ENCODE measurements at places on chromosomes 3 and 15. TPM values are rescaled to one million over a fixed set of nuclear protein-coding genes. Genes with fewer than 3 reads are reported as not detected.

The MCCC1 gene
- 19.7 TPM for total RNA-seq

The CELF6 gene
- not detected for total RNA-seq

The CCDC39 gene
- total RNA-seq: not detected

The MYD88 gene
- total RNA-seq: 35.1 TPM

The ZNF620 gene
- total RNA-seq: 3.6 TPM

The C15orf62 gene
- 0.38 TPM for total RNA-seq

The SRGAP3 gene
- not detected for total RNA-seq

The GOLGA8Q gene
- 1.1 TPM for total RNA-seq

The SLC27A2 gene
- total RNA-seq: not detected

The BMF gene
- total RNA-seq: 13.9 TPM

The MEX3B gene
- total RNA-seq: 18.2 TPM

The DNAJA4 gene
- total RNA-seq: 21.3 TPM

The LMAN1L gene
- not detected for total RNA-seq

The LDHAL6B gene
- not detected for total RNA-seq

The MCF2L2 gene
- total RNA-seq: 1.1 TPM

The TP63 gene
- total RNA-seq: not detected

The PLA2G4E gene
- not detected for total RNA-seq

The SLC22A14 gene
- not detected for total RNA-seq

The GOLGA8A gene
- 61.1 TPM for total RNA-seq

The SCG5 gene
- total RNA-seq: 3.3 TPM

The PPP1R14D gene
- not detected for total RNA-seq

The DUSP7 gene
- total RNA-seq: 30.5 TPM

The HHATL gene
- total RNA-seq: not detected

The RAMAC gene
- total RNA-seq: 14.1 TPM

The B4GALT4 gene
- 7.0 TPM for total RNA-seq

The HAPLN3 gene
- total RNA-seq: 40.4 TPM

The SH3GL3 gene
- total RNA-seq: not detected

The GATM gene
- total RNA-seq: 0.60 TPM

The PRSS50 gene
- total RNA-seq: not detected

The LCMT2 gene
- total RNA-seq: 5.0 TPM

The CPN2 gene
- total RNA-seq: not detected

The MASP1 gene
- total RNA-seq: 0.31 TPM

The SLC12A1 gene
- not detected for total RNA-seq

The SCAANT1 gene
- not detected for total RNA-seq

The LYSMD2 gene
- total RNA-seq: 8.0 TPM

The ERICH6 gene
- not detected for total RNA-seq

The MED12L gene
- 0.23 TPM for total RNA-seq

The P3H2 gene
- total RNA-seq: 6.6 TPM

The GPR62 gene
- 0.15 TPM for total RNA-seq

The ULK3 gene
- 36.0 TPM for total RNA-seq

The NLGN1 gene
- total RNA-seq: 16.3 TPM

The CNTN3 gene
- total RNA-seq: not detected

The SEMA5B gene
- total RNA-seq: 0.07 TPM

The ELP6 gene
- total RNA-seq: 48.1 TPM

The LRRC15 gene
- total RNA-seq: not detected

The PLSCR4 gene
- 81.5 TPM for total RNA-seq

The ATOSA gene
- 39.1 TPM for total RNA-seq

The HOMER2 gene
- total RNA-seq: 0.97 TPM

The ETFA gene
- 116 TPM for total RNA-seq

The CLDN11 gene
- total RNA-seq: 395 TPM

Data from endothelial cell of umbilical vein (primary cell).